ENCODE measurements at places on chromosomes 6 and 20.

GRCh38 chr6:74851596-74851995 is 354.3 kb downstream of the COL12A1 start:
- DNase-seq, result no peak

GRCh38 chr20:32763202-32764004 is 1.2 kb downstream of the DNMT3B start:
- no peak for DNase-seq

- no peak for DNase-seq
Measured at GRCh38 chr6:1608222-1609040, 1.3 kb upstream of the FOXC1 start.

DNA sequence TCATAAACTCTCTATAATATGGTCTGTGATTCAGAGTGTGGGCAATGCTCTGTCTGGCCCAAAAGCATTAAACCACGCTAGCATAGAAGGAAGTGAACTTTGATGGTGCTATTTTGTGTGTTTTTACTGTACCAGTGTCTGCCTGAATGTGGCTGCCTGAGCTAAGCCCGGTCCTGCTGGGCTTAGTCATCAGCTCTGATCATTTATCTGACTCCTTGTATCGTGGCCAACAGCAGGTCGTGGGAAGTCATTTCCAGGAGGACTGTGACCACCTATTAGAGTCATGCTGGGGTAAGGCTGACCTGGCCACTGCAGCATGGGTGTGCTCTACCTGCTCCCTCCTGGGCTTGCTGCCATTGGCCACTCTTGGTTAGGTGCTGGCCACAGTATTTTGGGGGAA is 239.1 kb upstream of the CEP162 start:
- DNase-seq, result peak; percentile 12

DNA sequence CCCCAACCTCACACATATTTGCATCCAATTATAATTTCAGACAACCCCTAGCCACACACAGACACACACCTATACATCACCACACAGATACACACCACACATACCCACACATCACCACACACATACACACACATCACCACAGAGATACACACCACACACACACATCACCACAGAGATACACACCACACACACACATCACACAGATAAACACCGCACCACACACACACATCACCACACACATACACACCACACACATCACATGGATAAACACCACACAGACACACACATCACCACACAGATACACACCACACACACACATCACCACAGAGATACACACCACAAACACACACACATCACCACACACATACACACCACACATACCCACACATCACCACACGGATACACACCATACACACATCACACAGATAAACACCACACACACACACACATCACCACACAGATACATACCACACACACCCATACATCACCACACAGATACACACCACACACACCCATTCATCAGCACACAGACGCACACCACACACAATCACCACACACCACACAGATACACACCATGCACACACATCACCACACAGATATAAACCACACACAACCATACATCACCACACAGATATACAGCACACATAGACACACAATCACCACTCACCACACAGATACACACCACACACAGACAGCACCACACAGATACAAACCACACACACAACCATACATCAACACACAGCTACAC is 74.6 kb downstream of the GRM4 start:
- no peak for DNase-seq

- DNase-seq, result no peak
Measured at GRCh38 chr6:89355511-89356194, 3.1 kb upstream of the UBE2J1 start.

DNA sequence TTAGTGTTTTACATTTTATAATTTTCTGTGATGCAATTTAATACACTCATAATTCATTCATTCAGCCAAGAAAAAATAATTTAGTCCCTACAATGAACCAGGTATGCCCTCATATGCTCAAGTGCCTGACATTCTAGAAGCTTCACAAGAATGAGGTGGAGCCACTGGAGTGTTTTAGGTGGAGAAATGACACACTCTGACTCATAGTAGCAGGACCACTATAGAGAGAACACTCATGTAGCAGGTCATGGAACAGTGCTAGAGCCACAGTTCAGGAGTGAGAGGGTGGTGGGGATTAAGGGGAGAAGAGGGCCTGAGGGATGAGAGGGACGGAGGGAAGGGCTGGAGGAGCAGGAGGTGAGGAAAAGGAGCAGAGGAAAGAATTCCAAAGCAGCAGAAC is 1.4 kb upstream of the HLA-G start:
- DNase-seq, result no peak

DNA sequence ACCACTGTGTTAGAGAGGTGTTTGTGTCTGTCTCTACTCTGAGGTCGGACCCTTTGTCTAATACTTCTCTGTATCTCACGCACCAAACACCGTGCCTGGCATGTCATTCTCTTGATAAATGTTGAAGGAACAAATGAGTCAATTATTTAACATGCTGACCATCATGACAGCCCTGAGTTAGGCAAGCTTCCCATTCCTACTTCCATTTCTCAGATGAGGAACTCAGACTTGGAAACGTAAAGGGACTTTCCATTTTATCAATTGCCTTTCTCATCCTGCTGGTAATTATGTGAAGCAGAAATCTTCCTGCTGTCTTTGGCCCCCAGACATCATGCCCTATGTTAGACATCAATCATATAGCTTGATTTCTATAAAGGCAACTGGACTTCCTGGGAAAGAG is 227.0 kb upstream of the ECI2 start:
- no peak for DNase-seq

DNA sequence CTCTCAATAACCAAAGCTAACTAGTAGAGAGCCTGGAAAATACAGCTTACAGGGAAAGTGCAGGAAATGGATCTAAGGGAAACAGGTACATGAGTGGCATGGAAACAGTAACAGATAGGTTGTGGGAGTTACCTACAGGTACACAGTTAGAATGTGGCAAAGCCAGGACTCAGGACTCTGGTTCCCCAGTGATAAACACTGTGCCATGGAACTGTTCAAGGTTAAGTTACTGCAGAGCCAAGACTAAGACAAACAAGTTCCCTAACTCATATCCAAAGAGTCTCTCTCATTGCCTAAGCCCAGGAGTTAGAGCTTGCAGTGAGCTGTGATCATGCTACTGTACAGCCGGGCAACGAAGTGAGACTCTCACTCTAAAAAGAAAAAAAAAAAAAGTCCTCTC is 6.6 kb downstream of the MED20 start:
- no peak for DNase-seq

- DNase-seq, result no peak
Measured at GRCh38 chr20:33541074-33541473, 51.2 kb downstream of the CBFA2T2 start.

DNA sequence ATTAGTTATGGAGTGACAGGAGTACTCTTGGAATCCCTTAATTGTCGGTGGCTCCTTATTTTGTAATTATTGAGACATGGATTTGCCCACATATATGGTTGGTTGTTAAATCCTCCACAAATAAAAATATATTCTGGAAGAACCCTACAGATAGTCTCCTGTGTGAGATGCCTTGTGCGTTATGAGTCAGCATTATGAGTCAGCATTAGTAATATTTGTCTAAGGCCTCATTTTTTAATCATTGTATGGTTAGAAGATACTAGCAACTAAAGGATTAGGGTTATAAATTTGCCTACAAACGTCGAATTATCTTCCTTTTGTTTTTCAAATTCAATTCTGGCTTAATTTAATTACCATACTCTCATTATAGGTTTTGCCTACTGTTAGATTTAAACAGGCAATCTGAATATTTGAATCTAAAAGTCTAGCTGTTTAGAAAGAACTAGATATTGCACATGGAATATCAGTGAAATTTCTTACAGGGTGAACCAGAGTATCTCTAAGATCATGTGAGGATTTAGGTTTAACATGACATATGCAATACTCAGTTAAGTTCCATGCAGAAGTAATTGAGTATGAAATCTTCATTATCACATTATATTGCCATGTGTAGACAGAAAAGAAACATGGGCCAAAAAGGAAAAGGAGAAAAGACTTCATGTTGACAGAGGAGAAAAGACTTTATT is 5.9 kb downstream of the C6orf58 start:
- DNase-seq, result peak; percentile 20

DNA sequence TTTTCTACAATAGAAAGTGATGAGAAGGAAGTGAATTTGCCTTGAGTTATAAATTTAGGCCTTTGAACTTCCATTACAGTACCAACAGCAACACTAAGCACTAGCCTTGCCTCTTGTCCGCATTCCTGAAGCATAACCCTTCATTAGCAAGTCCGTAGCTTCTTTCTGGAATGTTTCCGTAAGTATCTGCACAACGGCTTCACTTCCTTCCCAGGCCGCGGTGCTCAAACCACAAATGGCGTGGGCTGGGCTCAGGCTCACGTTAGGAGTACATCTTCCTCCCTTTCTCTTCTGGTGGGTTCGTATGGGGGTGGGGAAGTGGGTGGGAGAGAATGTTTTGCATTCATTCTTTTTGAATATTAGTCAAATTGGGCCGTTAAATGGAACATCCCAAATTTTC is 193.8 kb upstream of the SNX9 start:
- DNase-seq, result no peak

- DNase-seq, result no peak
Measured at GRCh38 chr6:15800841-15801617, 138.2 kb upstream of the DTNBP1 start.

DNA sequence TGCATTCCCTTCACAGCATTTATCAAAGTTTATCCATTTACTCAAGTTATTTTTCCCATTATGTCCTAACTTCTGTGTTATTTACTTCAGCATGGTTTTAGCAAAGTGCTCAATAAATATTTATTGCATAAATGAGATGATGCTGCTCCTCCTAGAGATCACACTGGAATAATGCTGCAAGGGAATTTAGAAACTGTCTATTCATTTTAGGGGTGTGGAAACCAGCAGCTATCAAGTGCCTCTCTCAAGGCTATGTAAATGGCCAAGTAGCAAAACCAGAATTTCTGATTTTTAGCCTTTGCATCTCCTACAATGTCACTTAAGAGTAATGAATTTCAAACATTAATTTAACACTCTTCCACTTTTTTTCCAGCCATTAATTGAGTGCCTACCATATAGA is 316.2 kb downstream of the COL12A1 start:
- DNase-seq, result no peak
